ENCODE measurements at places on chromosomes 7 and 10.

GRCh38 chr10:113665806-113666354, 2.0 kb upstream of the NRAP start:
- peak; percentile 21 for DNase-seq

DNA sequence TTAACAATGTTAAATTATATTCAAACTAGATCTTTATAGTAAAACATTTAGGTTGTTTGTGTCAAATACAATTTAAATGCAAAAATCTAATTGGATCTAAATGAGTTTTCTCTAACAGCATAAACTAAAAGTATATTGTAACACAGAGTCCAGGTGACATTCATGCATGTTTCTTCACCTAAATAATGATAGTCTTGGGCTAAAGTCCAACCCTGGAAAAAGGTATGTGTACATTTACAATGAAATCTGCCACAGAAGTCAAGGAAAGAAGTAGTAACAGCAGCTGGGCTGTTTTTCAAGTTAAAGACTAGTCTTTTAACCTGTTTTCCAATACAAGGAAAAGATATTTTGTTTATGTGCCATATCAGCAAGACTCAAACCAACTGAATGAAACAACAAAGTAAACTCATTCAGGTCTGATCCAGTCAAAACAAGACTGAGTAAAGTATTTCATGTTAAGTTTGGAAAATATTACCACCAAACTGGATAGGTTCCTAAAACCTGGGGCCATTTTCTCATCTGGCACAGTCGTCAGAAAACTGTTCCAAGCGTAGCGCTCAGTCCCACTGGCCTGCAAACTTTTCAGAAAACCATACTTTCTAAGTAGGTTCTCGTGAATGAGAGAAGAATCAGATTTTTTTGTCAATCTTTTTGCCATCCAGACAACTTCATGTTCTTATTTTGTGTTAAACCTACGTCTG, 349.2 kb downstream of the HGF start:
- no peak for DNase-seq

DNA sequence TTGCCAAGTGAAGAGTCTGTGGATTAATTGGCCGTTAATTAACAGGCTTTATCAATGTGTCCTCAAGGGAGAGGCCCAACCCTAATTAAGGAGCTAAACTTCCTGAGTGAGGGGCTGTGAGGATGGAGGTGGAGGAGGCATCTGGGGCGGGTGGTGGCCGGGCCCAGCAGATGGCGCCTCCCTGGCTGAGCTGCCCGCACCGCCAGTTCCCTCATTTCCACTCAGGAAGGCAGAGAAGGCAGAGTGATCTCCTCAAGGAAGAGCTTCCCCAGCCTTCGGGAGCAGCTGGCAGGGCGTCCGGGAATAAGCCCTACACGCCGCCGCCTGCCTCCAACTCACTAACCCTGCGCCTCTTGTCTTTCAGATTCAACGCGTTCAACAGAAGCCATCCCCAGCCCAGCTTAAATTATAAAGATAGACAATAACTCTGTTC, 112.2 kb downstream of the CYTH3 start:
- DNase-seq, result no peak

GRCh38 chr10:130495116-130495862, 359.1 kb downstream of the GLRX3 start:
- DNase-seq, result no peak

GRCh38 chr10:4353964-4354363, 472.0 kb upstream of the AKR1E2 start:
- DNase-seq, result no peak

GRCh38 chr7:101780281-101780680, 37.1 kb upstream of the CUX1 start:
- no peak for DNase-seq

DNA sequence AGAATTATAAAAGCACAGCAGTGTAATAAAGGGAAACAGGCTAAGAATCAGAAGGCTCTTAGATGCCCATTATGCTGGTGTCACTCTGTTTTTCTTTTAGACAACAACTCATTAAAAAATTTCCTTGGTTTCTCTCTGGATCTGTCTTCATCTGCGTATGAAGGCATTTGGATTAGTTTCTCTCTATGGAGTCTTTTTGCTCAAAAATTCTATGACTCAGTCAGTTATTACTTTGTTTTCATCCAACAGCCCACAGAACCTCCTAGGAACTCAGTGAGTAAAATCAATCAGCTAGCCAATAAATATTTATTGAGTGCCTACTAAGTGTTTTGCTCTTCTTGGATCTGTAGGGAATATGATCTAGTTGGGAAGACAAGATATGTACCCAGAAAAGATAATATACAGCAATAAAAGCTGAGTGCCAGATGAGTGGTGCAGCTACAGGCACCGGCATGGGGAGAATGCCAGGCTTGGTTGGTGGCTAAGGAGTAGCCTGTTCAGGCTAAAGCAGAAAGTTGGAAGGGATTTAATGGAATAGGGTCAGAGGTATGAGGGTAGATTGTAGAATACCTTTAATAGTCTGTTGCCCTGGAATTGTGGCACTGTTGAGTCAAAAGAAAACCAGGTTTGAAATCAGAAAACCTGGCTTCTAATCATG, 156.2 kb downstream of the LRRC4 start:
- no peak for DNase-seq

DNA sequence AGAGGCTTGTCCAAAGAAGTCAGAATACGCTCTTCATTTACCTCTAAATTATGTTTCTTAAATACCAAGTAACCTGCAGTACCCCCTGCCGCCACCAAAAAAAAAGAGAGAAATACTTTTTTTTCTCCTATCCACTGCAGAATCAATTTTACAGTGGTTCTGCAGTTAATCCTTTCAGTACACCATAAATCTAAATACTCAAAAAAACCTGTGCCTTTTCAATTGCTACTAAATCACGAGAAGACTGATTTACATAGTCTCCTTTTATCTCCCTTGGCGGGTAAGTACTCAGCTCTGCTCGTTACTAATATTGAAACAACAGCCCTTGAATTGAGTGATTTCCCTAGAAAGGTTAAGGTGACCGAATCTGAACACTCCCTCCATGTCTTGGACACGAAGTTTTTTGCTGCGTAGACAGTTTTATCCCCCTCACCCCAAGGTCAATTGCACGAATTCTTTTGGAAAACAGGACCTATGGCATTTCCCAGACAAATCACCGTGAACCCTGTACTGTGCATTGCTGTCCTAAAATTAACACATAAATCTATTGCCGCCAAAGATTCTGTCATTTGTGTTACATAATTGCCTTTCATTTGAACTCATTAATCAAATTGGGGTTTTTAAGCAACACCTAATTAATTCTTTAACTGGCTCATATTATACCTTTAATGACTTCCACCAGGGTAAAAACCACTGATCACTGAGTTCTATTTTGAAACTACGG, 512 bp upstream of the VIM start:
- peak; percentile 41 for DNase-seq

DNA sequence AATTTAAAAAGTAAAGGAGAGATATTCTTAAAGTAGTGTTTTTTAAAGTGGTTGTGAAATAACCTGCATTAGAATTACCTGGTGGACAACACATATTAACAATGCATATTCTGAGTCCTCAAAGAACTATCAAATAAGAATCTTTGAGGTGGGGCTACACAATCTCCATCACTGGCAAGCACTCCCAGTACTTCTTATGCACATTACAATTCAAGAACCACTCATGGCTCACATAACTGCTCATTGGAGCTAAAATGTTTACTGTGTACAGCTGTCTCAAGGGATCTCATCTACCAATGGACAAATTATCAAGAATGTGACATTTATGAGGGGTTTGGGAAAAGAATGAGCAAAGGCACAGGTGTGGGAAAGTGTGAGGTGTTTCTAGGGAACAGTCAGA, 692.0 kb downstream of the PHTF2 start:
- DNase-seq, result no peak

DNA sequence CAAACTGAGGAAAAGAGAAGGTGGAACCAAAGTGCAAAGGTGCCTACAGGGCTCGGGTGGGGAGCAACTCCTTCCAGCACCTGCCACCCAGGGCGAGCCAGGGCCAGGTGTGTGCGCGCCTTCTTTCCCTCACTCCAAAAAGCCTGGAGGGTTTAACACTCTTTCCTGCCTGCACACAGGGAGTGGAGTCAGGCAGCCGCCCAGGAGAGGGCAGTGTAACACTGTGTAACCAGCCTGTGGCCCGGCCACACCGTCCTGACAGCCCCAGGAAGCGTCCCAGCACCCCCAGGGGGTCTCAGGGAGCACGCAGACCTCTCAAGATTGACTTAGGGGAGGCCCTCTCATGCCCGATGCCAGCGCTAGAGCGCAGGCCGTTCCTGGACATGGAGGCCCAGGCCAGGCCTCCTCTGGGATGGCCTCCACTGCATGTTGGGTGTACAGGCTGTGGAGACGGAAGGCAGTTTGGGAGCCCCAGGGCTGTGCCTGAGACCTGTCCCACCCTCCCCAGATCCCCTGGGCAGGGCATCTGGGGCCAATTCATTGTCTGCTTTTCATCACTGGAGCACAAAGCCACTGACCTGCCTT, 13.4 kb downstream of the BRI3 start:
- peak; percentile 13 for DNase-seq

DNA sequence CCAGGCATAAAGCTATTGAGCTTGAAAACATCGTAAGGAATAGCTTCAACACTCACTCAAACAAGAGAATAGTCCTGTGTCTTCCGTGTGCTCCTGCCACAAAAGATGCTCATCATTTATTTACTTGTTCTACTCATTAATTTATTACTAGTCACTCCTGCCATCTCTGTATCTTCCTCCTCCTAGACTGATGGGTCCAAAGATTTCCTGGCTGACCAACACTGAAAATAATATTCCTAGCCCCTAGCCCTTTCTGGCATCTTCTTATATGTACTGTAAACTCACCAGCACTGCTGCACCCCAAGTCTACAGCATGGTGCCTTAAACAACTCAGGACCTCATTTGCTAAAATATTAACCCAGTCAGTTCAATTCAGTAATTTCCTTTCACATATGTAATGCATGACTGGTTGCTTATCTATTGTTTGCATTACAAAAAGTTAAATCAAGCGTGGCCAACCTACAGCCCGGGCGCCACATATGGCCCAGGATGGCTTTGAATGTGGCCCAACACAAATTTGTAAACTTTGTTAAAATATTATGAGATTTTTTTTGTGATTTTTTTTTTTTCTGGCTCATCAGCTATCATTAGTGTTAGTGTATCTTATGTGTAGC, 86.7 kb upstream of the GSDME start:
- DNase-seq, result no peak

DNA sequence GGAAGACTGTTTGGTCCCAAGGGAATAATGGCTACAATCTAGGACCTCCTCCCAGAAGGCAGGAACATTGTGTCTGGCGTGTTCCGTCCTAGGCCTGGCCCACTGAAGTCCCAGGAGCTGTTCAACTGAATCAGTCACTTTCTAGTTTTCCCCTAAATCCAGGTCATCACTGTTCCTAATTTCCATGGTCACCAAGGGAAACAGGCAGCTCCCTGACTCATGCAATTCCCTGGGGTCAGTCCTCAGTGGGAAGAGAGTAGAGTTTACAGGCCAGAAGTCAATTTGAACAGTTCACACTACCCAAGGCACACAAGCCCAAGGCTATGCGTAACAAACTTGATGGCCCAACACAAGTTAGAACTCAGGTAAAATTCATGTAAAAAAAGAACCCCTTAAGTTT, 44.0 kb downstream of the CREB3L2 start:
- no peak for DNase-seq

DNA sequence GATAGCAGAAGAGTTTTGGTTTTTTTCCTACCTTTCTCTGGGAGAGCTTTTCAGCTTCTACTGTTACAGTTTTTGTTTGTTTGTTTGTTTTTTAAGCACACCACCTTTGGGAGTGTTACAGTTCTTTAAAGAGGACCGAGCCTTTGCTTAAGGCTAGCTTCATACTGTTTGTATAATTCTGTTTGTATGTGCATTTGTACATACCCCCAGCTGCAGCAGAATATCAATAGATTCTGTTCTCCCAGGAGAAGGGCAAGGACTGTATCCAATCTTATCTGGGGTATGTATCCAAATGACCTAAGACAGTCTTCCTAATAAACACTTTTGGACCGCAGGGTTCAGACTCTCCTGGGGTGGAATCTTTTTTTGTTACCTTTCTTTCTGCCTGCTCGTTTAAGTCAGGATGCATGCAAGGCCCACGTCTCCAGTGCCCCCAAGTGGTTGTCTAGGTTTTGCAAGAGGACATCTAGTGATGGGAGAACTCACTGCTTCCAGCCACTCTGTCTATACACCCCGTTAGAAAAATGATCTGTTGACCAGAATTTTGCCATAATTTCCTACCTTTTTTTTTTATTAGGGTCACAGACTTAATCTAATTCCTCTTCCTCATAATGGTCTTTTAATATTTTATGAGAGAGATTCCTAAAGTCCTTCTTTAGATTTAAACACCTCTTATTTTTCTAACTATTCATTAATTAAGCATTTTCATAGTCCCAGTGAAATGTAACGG, 23.9 kb downstream of the NRF1 start:
- peak; percentile 61 for DNase-seq

DNA sequence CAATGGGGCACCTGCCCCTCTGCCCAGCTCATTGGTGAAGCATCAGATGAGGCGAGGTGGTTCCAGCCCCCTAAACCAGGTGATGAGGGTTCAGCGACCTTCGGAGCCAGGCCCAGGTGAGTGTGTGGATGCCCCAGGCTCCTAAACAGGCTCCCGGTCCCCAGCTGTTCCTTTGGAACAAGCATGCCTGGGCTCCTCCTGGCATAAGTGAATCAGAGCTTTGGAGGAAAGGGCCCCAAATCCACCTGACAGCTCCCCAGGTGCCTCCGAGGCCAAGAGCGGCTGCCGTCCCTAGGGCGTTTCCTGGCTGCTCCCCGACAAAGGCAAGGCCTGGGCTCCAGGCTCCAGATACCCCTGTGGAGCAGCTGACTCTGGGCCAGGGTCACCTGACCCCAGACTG, 61.3 kb downstream of the YKT6 start:
- DNase-seq, result no peak

DNA sequence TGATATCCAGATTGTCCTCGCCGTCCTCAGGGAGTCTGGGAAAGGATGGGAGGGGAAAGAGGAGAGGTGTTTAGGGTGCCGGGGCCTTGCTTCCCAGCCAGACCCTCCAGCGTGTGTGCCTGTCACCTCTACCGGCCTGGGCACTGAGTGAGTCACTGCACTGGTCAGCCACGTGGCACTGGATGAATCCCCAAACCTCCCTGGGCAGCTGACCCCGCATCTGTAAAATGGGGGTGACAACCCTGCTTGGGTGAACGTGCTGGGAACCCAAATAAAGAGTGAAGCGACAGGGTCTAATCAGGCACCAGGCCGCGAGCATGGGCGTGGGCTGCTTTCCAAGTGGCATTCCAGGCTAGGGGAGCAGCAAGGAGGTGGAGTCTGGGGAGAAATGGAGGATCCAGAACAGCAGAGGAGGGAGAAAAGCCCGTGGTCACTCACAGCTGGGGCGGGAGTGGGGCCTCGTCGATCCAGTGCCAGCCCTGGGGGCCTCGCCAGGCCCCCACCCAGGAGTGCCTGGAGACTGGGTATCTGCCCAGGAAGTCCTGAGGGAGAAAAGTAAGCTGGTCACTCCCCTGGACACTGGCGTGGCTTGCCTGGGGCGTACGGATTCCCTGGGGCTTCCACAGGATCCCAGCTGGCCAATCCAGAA, 29.7 kb downstream of the KLRG2 start:
- no peak for DNase-seq

- no peak for DNase-seq
These were observed 41.3 kb upstream of the SLC16A12 start for GRCh38 chr10:89576696-89577095.
